OCI-M1 (cell line): ENCODE measurements at places on chromosomes 11 and 22.
A peak's percentile ranks its signal among the peaks of the same experiment; 100 is the strongest.

DNA sequence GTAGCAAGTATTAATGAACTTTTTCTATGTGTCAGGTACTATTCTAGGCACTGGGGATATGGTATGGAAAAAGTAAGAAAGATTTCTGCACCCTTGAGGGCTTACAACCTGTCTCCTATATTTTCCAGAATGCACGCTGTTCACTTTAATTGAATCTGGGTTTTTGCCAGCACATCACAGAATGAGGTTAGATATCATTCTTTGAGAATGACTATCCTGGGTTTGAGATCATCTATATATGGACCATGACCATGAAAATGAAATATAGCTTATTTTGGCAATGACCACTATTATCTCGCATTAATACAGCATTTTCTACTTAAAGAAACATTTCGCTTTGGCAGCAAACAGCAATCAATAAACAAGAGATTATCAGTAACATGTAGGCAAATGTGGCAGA is 46.9 kb downstream of the C11orf71 start:
- no peak for DNase-seq

- peak; percentile 76 for DNase-seq
Measured at GRCh38 chr11:124762105-124762623, at the start of gene ESAM. ESAM (minus strand) TSS chr11:124762290; CDS start chr11:124762154, 136 bp downstream.

DNA sequence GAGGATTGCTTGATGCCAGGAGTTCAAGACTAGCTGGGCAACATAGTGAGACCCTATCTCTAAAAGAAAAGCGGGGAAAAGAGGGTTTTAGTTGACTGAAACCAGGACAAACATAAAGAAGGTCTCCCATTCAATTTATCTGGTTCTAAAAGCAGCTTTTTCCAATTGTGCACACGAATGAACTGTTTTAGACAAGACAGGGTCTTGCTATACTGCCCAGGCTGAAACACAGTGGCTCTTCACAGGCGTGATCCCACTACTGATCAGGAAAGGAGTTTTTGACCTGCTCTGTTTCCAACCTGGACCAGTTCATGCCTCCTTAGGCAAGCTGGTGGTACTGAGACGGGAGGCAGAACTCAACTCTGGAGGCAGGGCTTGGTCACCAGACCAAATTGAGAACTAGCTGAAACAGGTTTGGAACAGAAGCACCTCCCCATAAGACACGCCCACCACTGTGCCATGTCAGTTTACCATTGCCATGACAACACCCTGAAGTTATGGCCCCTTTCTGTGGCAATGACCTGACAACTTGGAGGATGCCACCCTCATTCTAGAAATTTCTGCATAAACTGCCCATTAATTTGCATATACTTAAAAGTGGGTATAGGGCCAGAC is 2.8 kb upstream of the NUCB2 start:
- DNase-seq, result peak; percentile 82

DNA sequence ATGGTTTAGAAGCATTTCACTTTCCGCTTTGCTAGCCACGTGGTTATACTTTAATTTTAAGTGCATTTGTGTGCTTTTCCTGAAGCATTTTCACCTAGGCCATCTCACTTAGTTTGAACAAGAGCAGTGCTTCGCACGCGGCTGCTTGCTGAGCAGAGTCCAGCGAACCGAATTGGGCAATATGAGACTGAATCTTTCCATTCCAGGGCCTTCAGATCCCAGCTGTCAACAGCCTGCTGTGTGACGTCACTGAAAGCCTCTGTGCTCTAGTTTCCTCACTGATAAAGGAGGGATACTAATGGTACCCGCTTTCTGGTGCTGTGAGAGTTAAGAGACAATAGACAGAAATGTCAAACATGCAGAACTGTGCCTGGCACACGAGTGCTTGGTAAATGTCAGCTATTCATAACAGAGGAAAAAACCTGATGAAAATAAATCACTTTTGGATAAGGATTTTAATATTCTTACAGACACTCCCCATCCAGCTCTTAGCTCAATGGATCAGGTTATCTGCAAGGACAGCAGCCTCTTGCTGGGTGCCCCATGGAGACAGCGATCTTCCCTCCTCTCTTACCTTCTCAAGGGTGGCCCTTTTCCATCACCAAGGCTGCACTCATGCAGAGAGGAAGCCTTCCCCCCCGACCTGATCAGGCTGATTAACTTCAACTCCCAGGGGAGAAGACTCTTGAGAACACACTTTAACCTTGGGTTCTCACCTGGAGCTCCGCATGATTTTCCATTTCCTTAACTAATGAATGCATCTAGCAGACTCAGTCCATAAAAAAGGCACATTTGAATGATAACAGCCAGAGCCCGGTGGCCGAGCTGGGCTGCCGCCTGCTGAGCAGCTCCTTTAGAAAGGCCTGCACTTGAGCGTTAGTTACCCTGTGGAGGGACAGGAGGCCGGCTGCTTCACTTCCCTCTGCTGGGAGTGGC is 3.5 kb upstream of the GLB1L3 start:
- DNase-seq, result no peak

DNA sequence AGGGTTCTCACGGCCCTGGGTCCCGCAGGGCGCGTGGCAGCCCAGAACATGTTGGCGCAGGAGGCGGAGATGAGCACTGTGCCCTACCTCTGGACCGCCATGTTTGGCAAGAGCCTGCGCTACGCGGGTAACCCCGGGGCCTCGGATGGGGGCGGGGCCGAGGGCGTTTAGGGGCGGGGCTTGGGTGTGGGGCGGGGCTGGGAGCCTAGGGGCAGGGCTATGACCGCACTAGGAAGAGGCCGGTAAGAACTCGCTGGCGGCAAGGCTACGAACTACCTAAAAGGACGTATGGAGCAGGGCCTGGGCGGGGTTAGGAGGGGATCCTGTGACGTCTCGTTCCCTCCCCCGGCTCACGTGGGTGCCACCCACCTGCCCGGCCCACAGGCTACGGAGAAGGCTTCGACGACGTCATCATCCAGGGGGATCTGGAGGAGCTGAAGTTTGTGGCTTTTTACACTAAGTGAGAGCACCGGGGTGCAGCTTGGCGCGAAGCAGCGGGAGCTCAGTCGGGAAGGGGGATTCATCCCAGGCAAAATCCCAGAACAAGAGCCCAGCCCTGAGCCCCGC is 2.8 kb upstream of the LZTR1 start:
- DNase-seq, result no peak

DNA sequence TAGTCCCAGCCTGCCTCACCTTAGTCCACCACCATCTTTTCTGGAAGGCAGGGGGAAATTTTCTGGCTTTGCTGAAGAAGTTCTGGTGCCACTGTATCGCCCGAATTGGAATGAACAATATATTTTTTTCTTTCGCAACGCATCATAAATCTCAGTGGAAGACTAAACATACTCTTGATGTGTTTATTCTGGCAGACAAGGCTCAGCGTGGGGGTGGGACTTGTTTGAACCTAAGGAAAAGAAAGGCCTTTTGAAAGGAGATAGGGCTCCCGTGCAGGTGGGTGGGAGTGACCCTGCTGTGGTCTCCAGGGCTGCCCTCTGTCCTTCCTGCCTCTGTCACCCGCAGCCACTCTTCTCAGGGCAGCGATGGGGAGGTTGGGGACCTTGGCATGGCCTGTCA is 42.5 kb downstream of the CD82 start:
- DNase-seq, result no peak

- DNase-seq, result no peak
Measured at GRCh38 chr11:119935349-119935925, 202.5 kb downstream of the TRIM29 start.

GRCh38 chr22:38464992-38465672 is 2.8 kb upstream of the KDELR3 start:
- DNase-seq, result no peak
